Stimulated activated CD4-positive, alpha-beta T cell treated with anti-CD3 and anti-CD28 coated beads, TNF-alpha, amount 100 ng/mL, for 1 hour (primary cell): ENCODE measurements at places on chromosomes 16 and 17.

DNA sequence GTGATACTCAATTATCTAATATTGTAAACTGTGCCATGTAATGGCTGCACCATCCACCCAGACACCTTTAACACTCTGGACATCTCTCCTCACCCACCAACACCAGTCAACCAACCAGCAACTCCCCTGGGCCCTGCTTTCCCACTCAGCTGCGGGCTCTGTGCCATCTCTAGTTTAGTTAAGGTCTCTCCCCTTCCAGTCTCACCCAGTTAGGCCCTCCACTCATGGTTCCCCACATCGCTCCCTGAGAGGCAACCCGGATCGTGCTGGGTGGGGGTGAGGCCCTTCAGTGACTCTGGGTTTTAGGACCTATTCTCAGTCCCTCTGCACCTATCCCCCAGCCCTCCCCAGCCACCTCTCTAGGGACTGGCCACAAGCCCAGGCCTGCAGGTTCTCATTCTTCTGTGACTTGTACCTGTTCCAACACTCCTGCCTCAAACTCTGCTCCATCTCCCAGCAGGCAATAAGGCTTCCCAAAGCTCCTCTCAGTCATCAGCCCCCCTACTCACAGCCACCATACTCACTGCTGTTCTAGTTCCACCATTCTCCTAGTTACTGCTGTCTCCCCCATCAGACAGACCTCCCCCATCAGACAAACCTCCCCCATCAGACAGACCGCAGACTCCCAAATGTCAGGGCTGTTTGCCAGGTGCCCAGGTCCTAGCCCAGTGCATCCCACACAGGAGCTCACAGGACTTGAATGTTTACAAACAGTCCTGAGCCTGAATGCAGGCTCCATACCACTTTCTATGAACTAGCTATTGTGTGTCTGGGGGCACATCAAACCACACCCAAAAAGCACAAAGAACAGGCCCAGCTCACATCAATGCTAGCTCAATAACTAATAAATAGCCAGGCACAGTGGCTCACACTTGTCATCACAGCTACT lies 2.6 kb downstream of the TK2 start:
- DNase-seq = no peak

DNA sequence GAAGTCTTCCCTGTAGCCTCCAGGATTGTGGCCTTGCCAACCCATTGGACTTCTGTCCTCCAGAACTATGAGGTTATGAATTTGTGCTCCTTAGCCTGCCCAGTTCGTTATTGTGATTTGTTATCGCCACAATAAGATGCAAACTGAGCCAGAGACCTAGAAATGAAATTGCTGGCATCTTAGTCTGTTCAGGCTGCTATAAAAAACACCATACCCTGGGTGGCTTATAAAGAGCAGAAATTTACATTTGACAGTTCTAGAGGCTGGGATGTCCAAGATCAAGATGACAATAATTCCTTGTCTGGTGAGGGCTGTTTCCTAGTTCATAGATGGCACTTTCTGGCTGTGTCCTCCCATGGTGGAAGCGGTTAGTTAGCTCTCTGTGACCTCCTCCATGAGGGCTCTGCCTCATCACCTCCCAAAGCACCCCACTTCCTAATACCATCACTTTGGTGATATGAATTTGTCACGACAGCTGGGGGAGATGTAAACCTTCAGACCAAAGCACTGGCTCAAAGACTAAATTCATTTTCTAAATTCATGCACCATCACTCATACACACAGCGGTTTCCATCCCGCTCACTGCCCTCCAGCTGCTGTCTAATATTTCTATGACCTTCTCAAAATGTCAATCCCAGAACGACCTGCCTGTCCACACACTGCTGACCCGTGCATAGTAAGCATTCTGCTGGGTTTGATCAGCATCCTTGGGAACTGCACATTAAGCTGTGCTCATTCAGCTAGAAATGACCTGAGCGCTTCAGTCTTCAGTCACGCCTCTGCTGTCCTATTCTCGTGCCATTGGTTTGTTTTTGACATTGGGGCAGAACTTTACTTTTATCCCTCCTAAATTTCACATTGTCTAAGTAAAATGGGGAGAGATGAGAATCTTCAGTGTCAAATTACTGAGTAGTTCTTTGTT lies 36.6 kb downstream of the GINS3 start:
- no peak for DNase-seq

DNA sequence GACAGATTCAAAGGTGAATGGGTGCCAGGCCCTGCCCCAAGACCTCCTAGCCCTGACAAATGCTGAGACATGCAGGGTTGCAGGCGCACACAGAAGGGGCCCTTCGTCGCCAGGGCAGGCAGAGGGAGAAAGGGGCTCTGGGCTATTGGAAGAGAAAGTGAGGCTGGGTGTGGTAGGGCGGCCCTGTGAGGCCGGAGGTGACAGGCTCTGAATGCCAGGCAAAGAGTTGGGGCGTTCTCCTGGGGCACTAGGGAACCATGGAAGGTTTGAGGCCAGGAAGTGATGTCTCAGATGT lies 26.4 kb upstream of the NXPH3 start:
- no peak for DNase-seq

DNA sequence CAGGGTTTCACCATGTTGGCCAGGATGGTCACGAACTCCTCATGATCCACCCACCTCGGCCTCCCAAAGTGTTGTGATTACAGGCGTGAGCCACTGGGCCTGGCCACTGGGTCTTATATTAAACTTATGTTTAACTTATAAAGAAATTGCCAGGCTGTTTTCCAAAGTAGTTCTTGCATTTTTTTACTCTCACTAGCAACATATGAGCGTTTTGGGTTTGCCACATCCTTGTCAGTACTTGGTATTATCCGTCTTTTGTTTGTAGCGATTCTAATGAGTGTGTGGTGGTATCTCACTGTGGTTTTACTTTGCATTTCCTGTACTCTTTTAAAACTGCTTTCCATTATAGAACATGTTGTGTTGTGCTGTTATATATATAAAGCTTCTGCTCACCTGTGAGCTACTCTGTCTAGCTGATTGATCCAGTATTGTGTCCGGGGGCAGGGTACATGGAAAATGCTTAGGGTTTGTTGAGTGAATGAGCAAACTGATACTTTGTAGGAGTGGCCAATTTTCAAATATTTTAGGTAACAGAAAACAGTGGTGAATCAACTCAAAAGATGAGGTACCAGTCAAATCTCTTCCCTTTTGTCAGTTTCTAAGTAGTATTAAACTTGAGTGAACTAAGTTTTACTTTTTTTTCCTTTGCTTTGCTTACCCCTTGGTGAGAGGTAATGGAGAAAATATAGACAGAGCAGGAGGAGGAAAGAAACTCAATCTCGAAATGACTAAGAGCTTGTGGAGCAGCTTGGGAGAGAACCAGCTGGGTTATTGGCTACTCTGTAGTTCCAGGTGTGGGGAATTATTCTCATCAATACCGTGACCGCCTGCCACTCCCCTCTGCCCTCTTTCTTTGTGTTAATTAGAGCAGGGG lies 75.8 kb downstream of the PITPNC1 start:
- no peak for DNase-seq

DNA sequence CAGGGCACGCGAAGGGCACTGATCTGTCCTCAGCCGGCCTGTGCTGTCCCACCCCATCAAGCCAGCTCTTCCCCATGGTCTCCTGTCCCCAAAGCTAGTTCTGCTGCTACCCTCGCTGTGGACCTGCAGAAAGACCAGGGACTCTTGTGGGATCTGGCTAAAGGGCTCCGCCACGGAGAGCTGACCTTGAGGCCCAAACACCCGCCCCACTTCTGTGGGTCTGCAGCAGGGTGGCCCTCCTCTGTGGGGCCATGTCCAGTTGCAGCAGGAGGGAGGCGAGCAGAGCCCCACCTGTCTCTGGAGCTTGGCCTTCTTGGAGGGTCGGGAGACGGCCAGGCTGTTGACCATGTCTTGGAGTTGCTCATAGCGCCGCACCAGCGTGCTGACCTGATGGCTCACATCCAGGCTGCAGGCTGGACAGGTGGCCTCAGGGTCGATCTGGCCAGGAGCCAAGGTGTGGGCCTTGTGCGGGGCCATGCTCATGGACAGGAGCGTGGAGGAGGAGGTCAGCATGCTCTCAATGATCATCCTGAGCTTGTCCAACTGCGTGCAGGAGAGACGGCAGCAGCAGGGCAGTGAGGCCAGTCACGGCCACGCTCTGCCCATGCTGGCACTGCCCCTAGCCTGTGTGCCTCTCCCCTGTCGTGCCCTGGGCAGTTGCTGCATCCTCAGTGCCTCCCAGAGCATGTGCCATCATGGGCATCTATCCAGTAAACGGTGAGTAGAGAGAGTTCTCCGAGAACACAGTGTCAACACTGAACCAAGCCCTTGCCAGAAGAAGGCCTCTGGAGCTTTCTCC lies 16.6 kb downstream of the UBALD2 start:
- no peak for DNase-seq

DNA sequence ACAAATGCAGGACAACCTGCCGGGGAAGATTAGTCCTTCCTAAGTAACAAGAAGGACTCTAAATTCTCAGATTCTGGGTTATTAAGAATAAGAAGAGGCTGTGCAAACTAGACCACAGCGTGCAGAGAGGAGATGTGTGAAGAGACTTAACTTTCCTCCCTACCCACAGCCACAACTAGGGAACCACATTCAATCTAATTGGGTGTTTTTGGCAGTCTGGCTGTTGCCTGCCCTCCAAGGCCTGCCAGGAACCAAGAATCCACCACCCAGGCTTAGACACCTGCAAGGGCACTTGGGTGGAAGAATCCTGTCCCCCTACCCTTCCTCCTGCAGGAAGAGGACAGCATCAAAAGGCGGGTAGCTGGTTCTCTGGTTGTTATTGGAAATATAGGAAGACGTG lies 202.0 kb downstream of the PARN start:
- no peak for DNase-seq

DNA sequence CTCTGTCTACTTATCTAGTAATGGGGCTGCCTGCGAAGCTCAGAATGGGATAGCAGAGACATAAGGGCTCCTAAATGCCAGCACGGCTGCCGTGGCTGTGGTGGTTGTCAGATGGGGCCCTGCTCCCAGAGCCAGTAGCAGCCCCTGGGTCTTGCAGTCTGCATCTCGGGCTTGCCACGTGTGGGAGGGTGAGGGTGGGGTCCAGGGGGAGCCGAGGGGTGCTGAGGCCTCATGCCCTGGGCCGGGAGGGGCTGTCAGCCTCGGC lies 88.8 kb upstream of the GSE1 start:
- no peak for DNase-seq
